ENCODE measurements at places on chromosomes 3 and 15.

GRCh38 chr3:62414786-62415185 is 41.4 kb upstream of the FEZF2 start:
- DNase-seq: no peak

DNA sequence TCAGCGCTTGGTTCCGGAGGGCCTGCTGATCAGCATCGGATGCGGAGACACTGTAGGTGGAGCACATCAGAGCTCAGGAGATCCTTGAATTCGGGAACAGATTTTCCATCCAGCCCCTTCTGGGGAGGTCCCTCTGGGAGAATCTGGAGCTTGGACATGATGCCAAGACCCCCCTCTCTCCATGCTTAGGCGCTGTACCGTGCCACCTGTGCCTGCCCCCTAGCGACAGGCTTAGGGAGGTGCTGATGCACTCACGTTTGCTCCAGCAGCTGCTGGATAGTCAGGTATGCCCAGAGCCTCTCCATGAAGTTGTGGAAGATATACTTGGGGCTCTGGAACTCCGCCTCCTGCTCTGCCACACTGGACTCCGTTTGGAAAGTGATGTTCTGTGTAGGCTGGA is 9.7 kb downstream of the ITIH4 start:
- DNase-seq: peak; percentile 12

GRCh38 chr3:107421170-107421792 is 44.0 kb downstream of the CCDC54 start:
- DNase-seq: no peak

DNA sequence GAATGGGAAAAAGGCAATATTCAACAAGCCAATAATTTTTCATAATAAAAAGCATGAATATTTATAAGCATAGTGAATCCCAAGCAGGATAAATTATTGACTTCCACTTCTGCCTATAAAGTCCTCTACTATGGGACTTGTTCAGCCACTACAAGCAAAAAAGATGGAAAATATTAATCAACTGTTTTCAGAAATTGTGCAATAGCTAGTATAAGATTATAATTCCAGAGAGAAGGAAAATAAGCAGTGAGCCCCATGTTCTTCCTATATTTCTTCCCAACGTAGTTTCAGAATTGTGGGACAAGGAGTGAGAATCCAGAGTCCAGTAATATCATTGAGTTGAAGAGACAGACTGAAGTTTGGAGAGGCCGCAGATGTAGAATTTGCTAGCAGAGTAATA is 24.3 kb downstream of the SGO1 start:
- no peak for DNase-seq

GRCh38 chr3:4864503-4864902 is 114.7 kb upstream of the BHLHE40 start:
- DNase-seq: no peak
